Right ventricle myocardium superior (tissue), 1 donor: ENCODE measurements at places on chromosomes 2 and 18. TPM values are rescaled to one million over a fixed set of nuclear protein-coding genes. Genes with fewer than 3 reads are reported as not detected.

GRCh38 chr2:232250246-232251175 is 128.0 kb upstream of the ALPP start:
- DNase-seq, result no peak

DNA sequence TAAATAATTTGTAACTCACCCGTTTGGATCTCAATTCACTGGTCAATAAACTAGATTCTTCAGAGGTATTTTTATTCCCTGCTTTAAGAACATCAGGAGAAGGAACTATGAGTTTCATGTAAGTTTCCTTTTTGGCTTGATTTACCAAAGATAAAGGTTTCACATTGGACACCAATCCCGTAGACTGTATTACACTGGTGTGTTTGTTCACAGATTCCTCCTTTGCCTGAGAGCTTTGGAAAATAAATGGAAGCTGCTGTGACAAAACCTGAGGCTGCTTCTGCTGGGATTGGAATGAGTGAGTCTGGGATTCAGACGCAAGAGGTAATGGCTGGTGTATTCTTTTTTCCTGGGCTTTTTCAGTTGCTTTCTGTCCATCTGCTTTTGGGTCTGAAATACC is 151.8 kb upstream of the WDSUB1 start:
- no peak for DNase-seq

GRCh38 chr18:69956057-69956456 is 8.4 kb upstream of the CD226 start:
- DNase-seq, result no peak

DNA sequence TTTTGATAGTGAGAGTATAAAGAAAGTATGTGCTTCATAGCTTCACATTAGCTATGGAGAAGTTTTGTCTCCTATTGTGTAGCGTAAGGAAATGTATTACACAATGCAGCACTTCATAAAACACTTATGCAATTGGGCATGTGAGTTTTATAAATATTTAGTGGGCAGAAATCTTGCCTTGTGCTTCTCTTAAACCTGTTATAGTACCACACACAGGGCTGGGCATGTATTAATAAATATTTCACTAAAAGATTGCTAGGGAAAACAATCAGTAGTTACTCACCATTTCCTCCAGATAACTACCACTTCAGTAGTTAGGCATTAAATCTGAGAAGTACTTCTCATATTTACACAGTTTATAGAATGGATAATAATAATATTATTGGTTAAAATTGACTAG is 1080.8 kb upstream of the PIK3C3 start:
- DNase-seq, result no peak

DNA sequence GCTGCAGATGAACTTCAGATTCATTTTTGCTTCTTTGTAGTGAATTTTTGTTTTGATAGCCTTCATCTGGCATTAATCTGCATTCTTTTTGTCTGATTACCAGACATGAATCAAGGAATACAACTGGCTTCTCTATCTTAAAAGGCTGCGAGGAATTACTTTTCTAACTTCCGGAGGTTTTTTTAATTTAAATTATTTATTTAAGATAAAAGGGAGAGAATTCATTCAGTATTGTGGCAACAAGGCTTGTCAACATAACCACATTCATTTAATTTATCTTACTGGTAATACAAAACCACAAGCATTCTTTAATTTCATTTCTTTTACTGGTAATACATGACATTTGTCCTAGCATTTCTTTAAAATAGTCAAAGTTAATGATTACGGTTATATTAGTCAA is 36.0 kb downstream of the CSRNP3 start:
- DNase-seq, result no peak

DNA sequence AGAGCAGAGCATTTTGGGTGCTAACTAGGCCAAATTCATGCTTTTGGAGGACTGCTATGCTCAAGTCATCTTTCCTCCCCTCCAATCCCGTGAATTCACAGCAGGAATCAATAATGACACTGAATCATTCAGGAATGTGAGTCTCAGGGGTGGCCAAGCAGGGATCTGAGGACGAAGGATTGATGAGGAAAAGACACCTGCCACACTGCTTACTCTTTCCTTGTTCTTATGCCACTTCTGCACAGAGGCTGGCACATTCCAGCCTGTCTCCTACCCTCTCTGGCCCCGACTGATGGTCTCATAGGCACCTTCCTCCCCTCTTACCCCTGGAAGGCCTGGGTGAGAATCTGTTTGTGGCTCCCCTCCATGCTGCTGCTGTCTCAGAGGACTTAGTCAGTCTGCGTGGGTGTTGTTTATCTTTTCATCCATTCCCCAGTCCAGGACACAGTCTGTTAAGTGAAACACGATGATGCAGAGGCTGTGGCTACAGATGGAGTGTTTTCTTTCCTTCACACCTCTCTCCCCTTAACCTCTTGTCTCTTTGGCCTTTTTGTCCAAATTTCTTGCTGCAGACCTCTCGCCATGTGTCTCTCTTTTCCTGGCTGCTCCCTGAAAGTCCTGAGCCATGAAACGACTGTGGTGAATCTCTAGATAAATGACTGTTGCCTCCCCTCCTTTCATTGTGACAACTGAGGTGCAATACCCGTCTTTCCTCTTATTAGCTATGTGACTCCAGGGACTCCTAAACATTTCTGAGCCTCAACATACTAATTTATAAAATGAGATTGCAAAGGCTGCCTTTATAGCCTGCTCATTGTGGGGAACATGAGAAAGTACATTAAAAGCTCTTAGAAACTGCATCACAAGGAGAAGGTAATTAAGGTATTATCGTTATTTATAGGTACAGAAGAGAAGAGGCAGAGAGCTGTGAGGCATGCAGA is 86.9 kb downstream of the RDH14 start:
- no peak for DNase-seq

The SNED1 gene
- 8.0 TPM for total RNA-seq

The SULT1C4 gene
- total RNA-seq, result 2.7 TPM
